GM19239 (cell line): ENCODE measurements at places on chromosomes 4 and X.

DNA sequence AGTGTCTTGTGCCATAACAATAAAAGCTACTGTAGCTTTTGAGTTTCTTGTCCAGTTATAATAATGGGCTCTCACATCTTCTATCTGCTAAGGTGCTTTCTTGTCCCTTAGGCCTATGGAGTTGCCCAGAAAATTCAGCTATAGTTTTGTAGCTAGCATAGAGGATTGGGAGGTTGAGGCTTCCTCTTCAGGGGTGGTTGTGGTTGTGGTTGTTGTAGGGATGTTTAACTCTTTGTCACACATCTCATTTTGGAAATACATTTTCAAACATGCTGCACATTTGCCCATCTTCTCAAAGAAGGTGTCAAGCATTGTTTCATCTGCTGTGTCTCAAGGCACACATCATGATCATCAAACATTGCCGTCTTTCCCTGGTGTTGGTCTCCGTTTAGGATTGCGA, 65.0 kb downstream of the ATXN3L start:
- DNase-seq, result no peak

DNA sequence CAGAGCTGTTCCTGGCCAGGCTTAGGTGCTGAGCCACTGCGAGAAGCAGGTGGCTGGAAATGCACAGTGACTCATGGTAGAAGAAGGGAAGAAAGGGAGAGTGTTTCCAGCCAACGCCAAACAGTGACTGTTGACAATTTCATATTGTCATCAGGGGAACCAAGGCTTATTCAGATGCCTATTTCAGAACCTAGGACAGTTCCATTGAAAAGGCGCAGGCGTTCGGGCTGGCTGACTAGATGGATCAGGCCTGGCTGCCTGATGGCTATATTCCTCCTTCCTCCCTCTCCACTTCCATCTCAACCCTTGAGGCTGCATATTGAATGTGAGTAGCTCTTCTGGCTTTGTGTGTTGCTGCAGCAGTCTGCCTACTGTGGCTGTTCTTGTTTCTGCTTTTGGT, 73.0 kb upstream of the FRMPD4 start:
- no peak for DNase-seq

DNA sequence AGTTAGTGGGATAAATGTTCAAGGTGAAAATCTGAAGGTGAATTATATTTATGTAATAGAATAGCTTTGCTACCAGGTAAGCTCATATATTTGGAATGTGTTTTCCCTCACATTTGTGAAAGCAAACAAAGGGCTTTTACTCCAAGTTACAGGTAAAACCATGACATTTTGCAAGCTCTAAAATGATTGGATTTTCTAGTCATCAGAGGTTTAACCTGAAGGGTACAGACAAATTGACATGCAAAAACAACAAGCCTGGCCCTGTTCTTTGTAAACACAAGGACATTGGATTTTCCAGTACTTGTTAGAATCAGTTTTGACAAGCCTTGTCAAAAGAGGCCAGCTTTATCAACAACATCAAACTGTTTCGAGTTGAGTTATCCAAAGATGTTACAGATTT, 51.7 kb downstream of the ZFX start:
- DNase-seq, result no peak

GRCh38 chrX:46630141-46630540, 56.6 kb downstream of the CHST7 start:
- DNase-seq, result no peak

- peak; percentile 68 for DNase-seq
These were observed 40.0 kb upstream of the IRF2 start for GRCh38 chr4:184514121-184514988.

DNA sequence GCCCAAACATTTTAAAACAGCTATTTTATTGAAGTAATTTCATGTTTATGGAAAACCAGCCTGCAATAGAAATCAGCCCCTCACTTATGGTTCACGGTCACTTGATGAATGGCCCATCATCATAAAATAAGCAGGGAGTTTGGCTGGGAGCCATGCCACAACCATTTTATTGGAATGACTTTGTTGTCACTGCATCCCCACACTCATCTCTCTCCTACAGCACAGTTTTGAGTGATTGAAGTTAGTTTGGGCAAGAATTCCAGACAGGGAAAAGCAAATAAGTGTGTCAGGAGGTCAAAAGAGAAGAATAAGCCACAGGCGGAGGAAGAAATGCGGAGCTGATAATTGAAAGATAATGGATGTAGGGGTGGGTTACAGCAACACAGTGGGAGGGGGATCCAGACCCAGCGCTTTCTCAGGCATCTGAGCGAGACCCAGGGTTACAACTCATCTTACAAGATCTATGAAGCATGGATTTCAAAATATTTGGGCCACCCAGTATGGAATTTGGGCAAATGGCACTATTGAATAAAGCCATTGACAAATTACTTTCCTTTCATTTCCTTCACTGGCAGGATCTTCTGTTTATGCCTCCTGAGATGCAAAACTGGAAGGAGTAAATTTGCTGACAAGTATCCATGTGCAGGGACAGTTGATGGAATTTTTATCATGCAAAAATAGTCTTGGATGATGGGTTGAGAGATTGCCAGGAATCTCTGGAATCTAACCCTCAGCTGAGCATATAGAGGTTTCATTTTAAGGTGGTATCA, 100.8 kb downstream of the SHROOM3 start:
- no peak for DNase-seq

DNA sequence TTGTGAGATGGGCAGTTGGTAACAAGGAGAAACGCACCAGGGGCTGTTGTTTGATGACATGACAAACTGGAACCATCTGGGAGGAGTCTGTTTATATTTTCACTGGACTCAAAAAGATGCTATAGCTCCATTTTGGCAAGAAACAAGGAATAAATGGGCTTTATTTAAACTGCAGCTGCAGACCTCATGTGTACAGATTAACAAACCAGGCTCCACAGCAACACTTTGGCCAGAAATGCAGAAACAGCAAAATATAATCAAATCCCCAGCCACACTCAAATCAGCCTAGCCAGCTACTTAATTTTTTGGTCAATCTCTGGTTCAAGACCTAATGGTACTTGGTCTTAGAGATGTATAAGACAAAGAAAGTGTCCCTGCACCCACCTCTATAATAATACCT, 52.7 kb downstream of the ASB9 start:
- no peak for DNase-seq

- no peak for DNase-seq
These were observed 95.5 kb upstream of the ZNF518B start for GRCh38 chr4:10552591-10553280.

GRCh38 chr4:23135792-23136645, 443.3 kb downstream of the GBA3 start:
- no peak for DNase-seq

DNA sequence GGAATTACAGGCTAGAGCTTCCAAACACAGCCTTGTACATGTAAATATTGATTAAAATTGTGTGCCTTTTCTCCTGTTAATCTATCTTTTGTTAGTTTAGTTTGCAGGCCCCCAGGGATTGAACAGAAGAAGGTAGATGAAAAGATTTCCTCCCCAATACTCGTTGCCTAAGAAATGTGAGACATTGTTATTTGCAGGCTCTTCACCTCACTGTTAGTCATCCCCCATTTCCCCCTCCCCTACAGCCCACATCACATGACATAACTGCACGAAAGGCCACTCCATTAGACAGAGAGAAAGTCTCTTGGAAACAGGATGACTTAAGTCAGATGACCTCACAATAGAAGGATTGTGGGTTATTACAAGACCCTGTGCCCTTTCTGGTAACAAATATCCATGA, 13.3 kb upstream of the MID1 start:
- DNase-seq, result no peak

DNA sequence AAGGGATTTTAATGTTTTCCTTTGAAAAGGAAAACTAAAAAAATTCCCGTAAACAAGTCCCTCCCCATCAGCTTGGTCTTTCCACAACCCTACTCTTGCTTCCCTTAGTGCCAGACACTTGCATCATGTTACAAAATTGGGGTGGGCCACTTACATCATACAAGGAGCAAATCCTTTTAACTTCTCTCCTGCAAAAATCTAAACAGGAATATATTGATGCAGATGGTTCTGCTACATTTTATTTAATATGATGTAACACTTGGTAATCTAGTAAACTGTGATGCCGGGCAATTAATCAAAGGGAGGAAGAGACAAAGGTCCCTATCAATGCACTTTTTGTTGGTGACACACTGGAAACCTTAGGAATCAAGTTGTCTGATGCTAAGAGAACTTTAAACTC, 125.3 kb downstream of the UBE2K start:
- DNase-seq, result no peak
